ENCODE measurements at places on chromosomes 3 and 15. TPM values are rescaled to one million over a fixed set of nuclear protein-coding genes. Genes with fewer than 3 reads are reported as not detected.

SLC24A1 gene
- 11.3 TPM for total RNA-seq

CCDC54 gene
- total RNA-seq, result not detected

GOLGA8A gene
- total RNA-seq, result 2.2 TPM

LMAN1L gene
- not detected for total RNA-seq

GOLGA6B gene
- not detected for total RNA-seq

MUSTN1 gene
- not detected for total RNA-seq

DENND4A gene
- 16.6 TPM for total RNA-seq
